ENCODE measurements at places on chromosomes 12 and 14. TPM values are rescaled to one million over a fixed set of nuclear protein-coding genes. Genes with fewer than 3 reads are reported as not detected.

The RBP5 gene
- polyA plus RNA-seq, result 6.3 TPM

The MYH7 gene
- 327 TPM for polyA plus RNA-seq

- no peak for DNase-seq
These were observed 303 bp downstream of the GAPDH start for GRCh38 chr12:6534695-6534944.

DNA sequence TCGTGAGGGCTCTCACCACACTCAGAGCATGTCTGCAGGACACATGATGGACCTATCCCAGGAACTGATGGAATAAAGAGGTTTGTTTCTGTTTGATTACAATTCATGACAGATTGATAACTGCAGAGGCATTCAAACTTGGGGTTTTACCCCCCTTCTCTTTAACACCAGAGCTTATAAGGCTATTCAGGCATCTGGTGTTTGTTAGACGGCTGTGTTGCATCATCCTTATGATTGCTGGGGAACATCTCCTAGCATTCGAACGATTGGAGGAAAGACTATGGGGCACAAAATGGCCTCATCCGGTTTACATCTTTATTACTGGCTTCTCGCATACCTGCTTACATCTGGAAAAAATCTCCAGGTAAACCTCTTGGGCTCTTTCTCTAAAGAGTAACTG is 191.8 kb downstream of the MSRB3 start:
- peak; percentile 33 for DNase-seq

The DAD1 gene
- polyA plus RNA-seq, result 119 TPM

DNA sequence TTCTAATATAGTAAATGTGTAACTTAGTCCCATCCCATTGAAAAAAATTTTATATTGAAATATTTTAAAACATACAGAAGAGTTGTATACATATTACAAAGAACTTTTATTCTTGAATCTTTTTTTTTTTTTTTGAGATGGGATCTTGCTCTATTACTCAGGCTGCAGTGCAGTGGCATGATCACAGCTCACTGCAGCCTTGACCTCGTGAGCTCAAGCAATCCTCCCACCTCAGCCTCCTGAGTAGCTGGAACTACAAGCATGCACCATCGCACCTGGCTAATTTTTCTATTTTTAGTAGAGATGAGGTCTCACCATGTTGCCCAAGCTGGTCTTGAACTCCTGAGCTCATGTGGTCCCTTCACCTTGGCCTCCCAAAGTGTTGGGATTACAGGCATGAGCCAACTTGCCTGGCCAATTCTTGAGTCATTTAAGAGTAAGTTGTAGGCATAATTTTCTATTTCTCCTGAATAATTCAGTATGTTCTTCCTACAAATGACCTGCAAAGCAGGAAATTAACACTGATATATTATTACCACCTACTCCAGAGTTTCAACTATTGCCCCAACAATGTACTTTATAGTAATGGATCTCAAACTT is 153.0 kb upstream of the BMP4 start:
- no peak for DNase-seq

The CCDC196 gene
- polyA plus RNA-seq, result not detected

- DNase-seq, result no peak
These were observed 1324.0 kb upstream of the USP15 start for GRCh38 chr12:60935981-60936761.

Measured in muscle of back (tissue), 13 donors.